Stimulated activated CD8-positive, alpha-beta memory T cell treated with anti-CD3 and anti-CD28 coated beads, Interleukin-4, amount 100 ng/mL, for 1 hour (primary cell): ENCODE measurements at places on chromosomes 13 and 19.

DNA sequence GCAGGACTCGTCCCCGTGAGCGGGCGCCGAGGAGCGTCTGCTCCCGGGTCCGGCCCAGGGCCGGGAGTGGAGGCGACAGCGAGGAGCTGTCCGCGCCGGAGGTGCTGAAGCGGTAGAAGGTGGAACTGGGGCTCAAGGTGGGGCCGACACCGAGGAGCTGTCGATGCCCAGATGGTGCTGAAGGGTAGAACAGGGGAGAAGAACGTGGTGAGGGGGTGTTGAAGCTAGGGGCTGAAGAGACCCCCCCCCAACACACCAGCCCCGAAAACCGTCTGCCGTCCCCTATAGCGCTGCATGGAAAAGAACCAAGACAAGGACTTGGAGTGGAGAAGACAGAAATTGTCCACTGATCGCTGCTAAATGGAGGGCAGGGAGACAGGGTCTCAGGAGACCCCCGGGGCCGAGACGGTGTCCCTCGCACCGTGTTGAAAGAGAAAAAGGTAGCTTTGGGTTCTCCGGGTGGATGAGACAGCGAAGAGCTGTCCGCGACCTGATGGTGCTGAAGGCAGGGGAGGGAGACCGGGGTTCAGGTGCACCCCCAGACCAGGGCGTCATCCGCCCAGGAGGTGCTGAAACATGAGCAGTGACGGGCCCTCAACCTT lies 7.1 kb upstream of the PDE4C start:
- peak; percentile 9 for DNase-seq

- DNase-seq: no peak
Measured at GRCh38 chr13:44266772-44267171, 106.9 kb upstream of the SERP2 start.

DNA sequence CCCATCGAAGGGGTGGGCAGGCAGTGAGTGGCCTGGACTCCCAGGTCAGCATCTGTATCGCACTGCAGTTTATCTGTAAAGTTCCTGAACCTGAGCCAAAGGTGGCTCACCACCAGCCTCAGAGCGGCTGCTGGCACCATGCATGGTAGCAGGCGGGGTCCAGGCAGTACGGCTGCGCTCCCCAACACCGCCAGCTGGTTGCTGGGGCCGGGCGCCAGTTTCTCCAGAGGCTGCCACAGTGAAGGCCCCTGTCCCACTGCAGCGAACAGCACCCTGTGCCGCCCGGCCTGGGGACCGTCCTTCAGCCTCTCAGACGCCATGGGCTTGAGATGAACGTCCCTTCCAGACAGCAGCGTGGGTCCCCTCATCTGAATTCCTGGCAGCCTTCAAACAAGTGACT lies 109.8 kb downstream of the KDM4B start:
- no peak for DNase-seq

- no peak for DNase-seq
Measured at GRCh38 chr19:15283141-15283883, 49.0 kb downstream of the BRD4 start.

- no peak for DNase-seq
Measured at GRCh38 chr13:42875475-42876269, 94.3 kb downstream of the FAM216B start.

GRCh38 chr13:30022796-30023195 lies 172.4 kb upstream of the UBL3 start:
- DNase-seq: no peak

GRCh38 chr19:47256693-47257410 lies 527 bp downstream of the CCDC9 start:
- peak; percentile 98 for DNase-seq

GRCh38 chr19:42277821-42278451 lies 8.9 kb downstream of the CIC start:
- no peak for DNase-seq

- no peak for DNase-seq
Measured at GRCh38 chr13:74061926-74062595, 72.1 kb downstream of the KLF12 start.

DNA sequence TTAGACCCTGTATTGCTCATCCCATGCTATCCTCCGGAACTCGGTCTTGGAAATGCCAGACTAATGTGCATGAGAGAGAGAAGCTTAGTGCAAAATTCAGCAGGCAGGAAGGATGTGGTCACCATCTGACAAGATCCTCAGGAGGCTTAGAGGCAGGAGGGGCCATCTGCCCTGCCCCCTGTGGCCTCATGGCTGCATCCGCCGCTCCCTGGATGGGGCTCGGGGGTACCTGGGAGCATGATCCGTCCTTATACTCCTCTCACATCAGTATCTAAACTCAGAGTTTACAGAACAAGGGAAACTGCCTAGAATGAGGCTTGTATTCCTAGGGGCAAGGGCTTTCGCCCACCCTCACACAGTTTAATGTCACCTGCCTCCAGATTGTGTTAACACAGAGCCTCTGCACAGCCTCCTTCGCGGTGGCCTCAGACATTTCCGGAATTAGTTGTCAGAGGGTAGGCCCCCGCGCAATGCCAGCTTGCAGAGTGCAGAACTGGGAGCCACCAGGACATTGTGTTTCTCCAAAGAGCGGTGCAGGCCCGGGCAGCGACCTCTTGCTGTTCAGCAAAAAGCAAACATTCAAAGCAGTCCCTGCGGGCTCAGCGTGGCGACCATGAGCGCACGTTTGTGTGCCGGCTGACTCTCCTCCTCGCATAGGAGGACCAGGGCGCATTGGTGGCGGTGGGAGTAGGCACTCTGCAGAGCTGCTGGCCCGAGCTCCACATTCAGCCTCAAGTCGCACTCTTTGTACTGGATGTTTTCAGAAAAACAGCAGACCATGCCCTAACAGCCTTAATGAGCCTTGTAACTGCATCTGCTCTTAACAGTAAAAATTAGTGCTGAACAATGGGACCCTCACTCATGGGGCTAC lies 39.1 kb downstream of the GPR12 start:
- DNase-seq: no peak

GRCh38 chr13:93991569-93991968 lies 487.9 kb downstream of the DCT start:
- no peak for DNase-seq

- no peak for DNase-seq
Measured at GRCh38 chr19:43486412-43486811, 18.1 kb downstream of the PHLDB3 start.

DNA sequence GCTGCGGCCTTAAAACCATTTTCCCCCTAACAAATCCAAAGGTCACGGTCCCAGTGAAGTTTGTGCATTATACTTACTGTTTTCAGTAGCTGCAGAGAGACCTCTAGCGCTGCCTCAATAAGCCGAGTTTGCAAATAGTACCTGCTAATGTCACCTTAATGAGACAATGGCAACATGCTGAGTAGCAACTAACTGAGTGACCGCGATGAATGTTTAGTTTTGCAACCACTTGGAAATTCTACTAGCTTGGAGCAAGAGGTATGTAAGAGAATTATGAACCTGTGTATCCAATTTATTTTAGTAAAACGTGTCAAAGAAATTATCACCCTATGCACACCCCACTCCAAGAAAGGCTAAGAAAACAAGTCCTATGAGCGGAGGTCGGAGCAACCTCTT lies 1.2 kb downstream of the KPNA3 start:
- DNase-seq: no peak

- DNase-seq: no peak
Measured at GRCh38 chr19:17806945-17807344, 12.0 kb downstream of the B3GNT3 start.

DNA sequence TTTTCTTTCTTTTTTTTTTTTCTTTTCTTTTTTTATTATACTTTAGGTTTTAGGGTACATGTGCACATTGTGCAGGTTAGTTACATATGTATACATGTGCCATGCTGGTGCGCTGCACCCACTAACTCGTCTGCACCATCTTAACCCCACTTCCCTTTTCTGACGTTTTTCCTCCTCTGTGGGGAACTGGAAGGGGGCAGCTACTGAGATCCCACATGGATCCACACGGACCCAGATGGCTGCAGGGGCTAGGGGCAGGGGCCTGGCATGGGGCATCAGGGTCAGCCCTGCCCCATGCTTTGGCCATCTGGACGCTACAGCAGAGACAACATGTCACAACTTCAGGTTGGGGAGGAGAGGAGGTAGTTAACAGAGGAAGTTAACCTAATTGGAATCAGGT lies 54.3 kb downstream of the RUBCNL start:
- no peak for DNase-seq

DNA sequence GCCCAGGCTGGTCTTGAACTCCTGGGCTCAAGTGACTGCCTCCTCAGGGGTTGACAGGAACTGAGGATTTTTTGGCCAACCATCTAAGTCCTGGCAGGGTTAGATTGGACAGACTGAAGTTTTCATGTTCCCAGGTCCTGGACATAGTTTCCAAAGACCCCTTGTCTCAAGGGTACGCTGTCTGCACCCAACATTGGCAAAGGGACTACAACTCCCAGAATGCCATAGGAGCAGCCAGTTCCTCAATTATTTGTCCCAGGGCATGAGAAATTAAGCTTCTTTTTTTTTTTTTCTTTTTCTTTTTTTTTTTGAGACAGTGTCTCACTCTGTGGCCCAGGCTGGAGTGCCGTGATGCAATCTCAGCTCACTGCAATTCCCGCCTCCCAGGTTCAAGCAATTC lies 6.9 kb downstream of the GYS1 start:
- DNase-seq: no peak

DNA sequence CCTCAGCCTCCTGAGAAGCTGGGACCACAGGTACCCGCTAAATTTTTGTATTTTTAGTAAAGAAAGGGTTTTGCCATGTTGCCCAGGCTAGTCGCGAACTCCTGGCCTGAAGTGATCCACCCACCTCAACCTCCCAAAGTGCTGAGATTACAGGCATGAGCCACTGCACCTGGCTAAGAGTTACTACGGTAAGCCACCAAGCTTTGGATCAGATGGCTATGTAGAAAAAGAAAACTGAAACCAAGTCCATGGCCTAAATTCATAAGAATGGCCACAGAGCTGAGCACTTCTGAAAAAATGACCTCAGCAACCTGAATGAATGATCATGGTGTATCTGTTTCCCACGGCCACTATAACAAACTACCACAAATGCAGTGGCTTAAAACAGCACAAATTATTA lies 9.4 kb downstream of the OPA3 start:
- DNase-seq: no peak

- DNase-seq: no peak
Measured at GRCh38 chr13:23842406-23842805, 46.8 kb downstream of the MIPEP start.

- DNase-seq: no peak
Measured at GRCh38 chr19:19526581-19527370, 1.9 kb upstream of the YJEFN3 start.

GRCh38 chr13:24625331-24625731 lies 54.9 kb upstream of the ATP12A start:
- no peak for DNase-seq

GRCh38 chr19:31339411-31339810 lies 9.8 kb downstream of the TSHZ3 start:
- DNase-seq: no peak

- no peak for DNase-seq
Measured at GRCh38 chr13:37294472-37294871, 189.0 kb upstream of the CSNK1A1L start.
